ENCODE measurements at places on chromosomes 13 and 19.
A peak's percentile ranks its signal among the peaks of the same experiment; 100 is the strongest.

DNA sequence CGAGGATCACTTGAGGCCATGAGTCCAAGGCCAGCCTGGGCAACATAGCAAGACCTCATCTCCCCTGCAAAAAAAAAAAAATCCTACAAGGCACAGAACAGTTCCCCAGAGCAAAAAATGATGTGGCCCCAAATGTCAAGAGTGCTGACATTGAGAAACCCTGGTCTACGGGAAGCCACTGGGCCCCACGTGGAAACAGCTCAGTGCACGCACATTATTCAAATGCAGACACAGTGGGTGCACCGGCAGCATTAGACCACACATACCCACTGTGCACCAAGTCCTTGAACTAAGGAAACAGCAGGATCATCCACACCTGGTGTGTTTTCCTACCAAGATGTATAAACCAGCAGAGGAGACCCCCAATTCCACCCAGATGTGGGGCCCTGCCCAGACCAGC lies 35.0 kb upstream of the ADGRE5 start:
- no peak for DNase-seq

- no peak for DNase-seq
These were observed 10.6 kb upstream of the ADGRE1 start for GRCh38 chr19:6876748-6877147.

DNA sequence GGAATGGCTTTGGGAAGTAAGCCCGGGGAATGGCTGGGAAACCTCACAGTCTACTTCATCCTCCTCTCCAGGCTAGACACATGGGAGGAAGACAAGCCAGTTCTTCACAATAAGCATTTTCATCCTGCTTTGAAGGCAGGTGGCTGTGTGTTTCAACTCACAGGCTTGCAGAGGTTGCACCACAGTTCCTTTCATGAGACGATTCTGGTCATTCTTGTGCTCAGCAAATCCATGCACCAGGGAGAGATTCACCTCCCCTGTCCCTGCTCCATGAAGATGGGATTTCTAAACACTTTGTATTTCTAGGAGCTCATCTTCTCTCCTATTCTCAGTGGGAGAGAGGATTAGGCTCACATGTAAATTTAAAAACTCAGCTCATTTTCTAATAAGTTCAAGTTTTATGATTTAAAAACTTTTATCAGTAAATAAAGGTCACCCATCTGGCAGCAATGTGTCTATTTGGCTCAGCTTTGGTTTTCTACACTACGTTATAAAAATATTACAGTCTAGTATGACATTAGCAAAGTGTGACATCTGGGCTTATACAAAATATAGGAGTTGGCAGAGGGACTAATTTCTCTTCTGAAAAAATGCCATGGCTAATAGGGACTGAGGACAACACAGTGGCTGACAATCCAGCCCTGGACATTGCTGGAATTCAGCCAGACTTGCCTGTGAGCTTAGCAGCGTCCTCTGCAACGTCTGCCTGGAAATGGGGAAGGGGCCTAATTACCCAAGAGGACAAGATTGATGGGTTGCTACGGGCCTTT lies 283.2 kb upstream of the SLC10A2 start:
- no peak for DNase-seq

DNA sequence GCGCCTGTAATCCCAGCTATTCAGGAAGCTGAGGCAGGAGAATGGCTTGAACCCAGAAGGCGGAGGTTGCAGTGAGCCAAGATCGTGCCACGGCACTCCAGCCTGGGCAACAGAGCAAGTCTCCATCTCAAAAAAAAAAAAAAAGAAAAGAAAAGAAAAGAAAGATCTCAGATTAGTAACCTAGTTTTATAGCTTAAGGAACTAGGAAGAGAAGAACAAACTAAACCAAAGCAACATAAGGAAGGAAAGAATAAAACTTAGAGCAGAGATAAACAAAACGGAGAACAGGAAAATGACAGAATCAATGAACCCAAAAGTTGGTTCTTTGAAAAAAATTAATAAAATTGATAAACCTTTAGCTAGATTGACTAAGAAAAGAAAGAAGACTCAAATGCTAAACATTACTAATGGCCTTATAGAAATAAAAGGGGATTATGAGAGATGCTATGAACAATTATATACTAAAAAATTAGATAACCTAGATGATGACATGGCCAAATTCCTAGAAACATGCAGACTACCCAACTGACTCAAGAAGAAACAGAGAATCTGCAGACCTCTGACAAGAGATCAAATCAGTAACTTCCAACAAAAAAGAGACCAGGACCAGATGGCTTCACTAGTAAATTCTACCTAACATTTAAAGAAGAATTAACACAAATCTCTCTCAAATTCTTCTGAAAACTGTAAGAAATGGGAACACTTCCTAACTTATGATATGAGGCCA lies 68.2 kb downstream of the CDADC1 start:
- DNase-seq = no peak

DNA sequence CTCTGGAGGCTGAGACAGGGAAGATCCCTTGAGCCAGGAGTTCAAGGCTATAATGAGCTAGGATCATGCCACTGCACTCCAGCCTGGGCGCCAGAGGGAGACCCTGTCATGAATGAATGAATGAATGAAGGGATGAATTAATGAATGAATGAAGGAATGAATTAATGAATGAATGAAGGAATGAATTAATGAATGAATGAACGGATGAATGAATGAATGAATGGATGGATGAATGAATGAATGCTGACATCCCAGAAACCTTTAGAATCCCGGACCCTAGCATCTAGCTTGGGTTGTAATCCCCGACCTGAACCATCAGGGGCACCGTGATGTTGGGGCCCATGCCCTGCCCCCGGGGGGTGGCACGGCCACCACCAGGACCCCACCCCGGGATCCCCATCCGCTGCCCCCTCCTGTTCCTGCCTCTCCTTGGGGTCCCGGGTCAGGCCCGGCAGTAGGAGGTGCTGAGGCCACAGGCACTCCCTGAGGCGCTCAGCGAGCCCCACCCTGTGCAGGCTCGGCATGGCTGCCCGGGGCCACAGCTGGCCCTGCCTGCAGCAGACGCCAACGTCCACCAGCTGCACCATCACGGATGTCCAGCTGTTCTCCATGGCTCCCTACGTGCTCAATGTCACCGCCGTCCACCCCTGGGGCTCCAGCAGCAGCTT lies 3.4 kb downstream of the EBI3 start:
- no peak for DNase-seq

DNA sequence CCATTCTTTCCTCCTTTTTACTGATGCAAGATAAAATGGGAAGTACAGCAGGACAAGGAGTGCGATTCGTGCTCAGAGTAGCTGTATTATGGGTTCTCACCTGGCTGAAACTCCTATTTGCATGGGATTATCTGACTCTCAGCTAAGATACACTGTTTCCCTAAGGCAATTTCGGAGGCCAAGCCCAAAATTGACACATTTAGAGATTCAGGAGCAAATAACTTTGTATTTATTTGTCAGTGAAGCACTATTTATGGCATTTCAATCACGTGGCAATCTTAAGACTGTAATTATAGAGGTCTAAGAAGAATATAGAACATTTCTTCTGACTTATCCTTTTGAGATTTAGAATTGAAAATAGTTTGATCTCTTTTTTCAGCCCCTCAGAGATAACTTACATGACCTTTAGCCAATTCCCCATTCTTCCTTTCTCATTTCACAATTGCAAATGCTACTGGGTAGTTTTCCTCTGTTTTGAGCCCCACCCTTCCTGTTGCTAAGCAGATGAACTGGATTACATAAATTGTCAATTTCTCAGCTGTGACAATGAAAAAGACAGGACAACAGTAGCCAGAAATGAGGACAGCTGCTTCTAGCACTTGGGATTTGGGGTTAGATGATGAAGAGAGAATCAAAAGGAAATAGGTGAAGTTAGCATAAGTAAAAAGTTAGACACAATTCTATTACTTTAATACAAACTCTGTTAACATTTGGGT lies 122.7 kb upstream of the FRY start:
- peak; percentile 35 for DNase-seq

DNA sequence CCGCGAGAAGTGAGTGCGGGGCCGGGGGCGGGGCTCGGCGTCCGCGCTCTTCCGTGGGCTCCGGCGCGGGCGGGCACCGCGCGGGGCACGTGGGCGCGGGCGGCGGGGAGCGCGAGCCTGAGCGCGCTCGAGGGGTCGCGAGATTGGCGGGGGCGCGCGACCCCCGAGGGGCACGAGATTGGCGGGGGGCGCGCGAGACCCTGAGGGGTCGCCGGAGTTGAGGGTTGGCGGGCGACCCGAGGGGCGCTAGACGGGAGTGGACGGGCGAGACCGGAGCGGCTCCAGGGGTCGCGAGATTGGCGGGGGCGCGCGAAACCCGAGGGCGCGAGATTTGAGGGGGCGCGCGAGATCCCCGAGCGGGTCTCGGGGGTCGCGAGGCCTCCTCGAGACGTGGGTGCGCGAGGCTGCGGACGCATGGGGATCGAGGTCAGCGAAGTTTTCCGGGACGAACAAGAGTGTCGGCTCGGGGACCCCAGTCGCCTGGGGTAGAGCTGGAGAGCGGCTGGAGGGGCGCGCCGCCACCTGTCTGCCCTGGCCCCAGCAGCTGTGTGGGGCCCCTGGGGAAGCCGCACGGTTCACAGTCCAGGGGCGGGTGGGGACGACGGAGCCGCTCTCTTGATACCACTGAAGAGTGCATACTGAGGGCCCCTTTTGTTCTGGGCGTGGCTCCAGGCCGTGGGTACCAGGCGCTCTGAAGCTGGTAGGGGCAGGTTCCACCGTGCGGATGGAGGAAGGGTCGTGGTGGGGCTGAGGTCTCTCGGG lies 682 bp downstream of the SSBP4 start:
- DNase-seq = no peak

DNA sequence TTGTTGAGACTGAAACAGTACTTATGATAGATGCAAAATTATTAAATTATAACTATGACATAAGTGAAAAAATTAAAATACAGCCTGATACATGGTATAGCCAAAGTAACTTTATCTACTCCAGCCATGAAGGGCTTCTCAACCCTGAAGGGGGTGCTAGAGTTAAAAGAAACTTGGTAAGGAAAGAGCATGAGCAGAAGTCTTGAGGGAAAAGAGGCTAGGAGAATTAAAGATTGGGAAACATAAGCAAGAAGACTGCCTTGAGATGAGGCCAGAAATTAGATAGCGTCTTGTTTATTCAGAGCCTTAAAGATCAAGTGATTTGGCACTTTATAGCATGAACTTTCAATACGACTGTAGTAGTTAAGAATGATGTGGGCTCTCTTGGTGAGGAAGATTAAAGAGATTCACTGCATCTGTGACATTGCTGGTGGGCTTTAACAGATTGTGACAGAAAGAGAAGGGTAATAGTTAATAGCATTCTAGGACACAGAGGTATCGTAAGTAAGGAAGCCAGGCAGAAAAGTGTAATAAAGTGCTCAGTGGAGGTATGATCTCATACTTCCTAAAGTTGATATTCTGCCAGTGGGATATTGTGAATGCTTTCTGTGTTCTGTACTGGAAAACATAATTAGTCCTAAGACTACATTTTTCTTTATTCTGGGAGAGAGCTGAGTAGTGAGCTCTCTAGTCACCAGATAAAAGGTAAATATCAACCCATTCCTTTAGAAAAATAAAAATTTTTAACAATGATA lies 385.4 kb upstream of the PRR20A start:
- DNase-seq = no peak

All from foreskin melanocyte (primary cell).